ENCODE measurements at places on chromosomes 2 and 18.
A peak's percentile ranks its signal among the peaks of the same experiment; 100 is the strongest.

DNA sequence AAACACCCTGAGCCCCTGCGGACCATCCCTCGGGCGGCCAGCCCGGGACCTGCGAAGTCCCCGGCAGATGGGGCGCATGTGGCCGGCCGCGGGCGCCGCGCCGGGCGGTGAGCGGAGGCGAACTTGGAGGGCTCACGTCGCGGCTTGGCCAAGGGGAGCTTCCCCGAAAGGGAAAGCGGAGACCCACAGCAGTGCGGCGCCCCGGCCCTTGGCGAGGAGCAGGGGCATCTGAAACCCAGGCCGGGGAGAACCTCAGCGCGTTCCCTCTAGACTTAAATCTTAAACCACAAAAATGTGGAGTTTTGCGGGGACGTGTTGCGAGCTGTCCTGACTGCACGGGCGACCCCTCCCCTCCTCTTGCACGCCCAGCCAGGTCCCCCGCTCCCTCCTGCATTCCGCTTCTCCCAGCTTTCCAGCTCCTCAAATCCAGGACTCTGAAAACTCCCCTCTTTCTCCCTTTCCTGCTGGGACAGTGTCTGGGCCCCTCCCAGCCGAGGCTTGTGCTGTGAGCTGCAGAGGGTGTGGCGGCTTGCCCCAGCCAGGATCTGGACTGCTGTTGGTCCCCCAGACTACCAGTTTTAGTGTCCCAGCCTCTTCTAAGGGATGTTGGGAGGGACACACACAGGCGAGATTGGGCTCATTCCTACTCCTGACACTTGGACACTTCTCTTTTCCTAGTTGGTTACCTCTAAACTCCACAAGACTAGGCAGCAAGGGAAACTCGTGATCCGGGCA is 1.3 kb downstream of the FMNL2 start:
- peak; percentile 75 for DNase-seq

- no peak for DNase-seq
Measured at GRCh38 chr2:155266583-155266982, 568.1 kb downstream of the KCNJ3 start.

GRCh38 chr2:23330214-23330613 is 54.8 kb upstream of the KLHL29 start:
- no peak for DNase-seq

GRCh38 chr2:191197096-191197495 is 46.3 kb upstream of the STAT4 start:
- no peak for DNase-seq

DNA sequence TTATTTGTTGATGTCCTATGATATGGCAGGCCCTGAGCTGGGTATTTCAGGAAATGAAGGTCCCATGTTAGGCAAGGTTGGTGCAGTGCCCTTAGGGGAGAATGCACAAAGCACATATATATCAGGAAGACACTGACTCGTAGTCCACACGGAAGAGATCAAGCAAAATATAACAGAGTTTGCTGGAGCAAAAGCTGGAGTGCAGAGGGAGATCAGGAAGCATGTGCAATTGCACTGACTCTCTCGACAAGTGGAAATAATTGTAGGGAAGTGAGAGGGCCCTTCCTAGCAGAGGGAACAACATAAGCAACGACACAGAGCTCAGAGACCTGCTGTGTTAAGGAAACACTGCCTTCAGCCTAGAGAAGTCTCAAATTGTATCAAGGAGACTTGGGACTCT is 4.2 kb downstream of the ZNF385B start:
- no peak for DNase-seq

- no peak for DNase-seq
Measured at GRCh38 chr2:23901966-23902846, 24.7 kb downstream of the ATAD2B start.

DNA sequence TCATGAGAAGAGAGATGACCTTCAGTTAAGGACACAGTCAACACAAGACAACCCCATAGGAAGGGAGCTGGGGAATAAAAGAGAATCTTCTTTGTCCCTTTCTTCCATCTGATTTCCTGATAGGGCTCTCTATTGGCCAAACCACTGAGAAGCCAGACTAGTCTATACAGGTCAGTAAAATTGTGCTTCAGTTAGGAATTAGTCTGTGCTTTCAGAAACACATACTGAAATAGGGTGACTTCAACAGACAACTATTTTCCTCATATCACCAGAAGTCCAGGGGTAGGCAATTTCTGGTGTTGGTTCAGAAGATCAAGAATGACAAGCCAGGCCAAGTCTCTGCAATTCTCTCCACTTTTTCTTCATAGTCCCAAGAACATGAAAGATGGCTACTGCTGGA is 151.7 kb upstream of the SP5 start:
- DNase-seq = no peak

- no peak for DNase-seq
Measured at GRCh38 chr2:97645112-97645694, 659 bp upstream of the COX5B start.

DNA sequence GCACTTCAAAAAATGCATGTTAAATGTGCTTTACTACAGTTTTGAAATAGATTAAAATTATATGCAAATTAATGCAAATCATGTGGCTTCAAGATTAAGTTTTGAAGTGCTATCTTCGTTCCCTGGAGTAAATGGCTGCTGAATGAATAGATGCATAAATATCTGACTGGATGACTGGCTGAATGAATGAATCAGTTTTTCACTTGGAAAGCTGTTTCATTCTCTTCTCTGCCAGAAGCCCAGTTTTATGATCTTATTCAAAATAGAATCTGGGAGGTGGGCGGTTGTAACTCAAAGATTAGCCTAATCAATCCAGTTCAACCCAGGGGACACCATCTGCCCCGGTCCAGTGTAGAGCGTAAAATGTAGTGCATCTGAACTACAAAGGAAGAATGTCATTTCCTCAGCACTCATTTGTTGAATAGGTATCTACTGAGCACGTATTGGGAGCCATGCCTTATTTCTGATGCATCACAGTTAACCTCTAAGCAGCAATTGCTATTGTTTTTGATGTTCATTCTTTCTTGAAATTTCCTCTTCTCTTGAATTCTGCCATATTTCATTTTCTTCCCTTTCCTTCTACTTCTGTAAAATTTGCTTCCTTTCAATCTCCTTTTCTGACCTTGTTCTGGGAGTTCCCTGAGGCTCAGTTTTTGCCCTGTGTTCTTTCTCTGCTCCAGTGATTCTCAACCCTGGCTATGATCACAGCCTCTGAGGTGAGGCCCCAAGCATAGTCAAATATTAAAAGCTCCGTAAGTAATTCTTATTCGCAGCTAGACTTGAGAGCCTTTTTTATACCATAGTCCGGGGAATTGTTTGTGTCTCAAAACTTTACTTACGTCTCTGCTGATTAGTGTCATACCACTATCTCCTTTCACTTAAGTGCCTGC is 282.7 kb downstream of the PARD3B start:
- DNase-seq = no peak

- DNase-seq = peak; percentile 96
Measured at GRCh38 chr18:7038330-7038851, 79.2 kb downstream of the LAMA1 start.

DNA sequence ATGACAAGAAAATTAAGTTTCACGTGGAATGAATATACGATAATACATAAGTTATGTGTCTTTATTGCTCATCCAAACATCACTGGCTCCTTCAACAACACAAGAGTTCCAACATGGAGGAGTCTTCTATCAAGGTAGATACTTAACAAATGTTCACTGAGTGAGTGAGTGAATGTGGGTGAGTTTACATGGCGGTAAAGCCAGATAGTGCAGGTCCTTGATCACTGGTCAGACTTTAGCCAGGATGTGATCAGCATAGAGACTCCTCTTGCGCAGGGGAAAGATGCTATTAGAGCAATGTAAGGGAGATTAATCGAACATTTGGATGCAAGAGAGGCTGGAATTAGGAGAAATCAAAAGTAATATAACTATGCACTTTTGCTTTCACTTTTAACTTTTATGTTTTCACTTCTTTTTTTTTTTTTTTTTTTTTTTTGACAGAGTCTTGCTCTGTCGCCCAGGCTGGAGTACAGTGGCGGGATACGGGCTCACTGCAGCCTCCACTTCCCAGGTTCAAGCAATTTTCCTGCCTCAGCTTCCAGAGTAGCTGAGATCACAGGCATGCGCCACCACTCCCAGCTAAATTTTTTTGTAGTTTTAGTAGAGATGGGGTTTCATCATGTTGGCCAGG is 249.0 kb upstream of the ID2 start:
- no peak for DNase-seq

- DNase-seq = no peak
Measured at GRCh38 chr2:12183032-12183645, 436.7 kb downstream of the LPIN1 start.

- DNase-seq = no peak
Measured at GRCh38 chr2:224570328-224570993, 14.7 kb downstream of the CUL3 start.

- DNase-seq = no peak
Measured at GRCh38 chr2:43154685-43155084, 71.7 kb downstream of the ZFP36L2 start.

GRCh38 chr2:45793305-45793962 is 142.0 kb downstream of the PRKCE start:
- DNase-seq = no peak

DNA sequence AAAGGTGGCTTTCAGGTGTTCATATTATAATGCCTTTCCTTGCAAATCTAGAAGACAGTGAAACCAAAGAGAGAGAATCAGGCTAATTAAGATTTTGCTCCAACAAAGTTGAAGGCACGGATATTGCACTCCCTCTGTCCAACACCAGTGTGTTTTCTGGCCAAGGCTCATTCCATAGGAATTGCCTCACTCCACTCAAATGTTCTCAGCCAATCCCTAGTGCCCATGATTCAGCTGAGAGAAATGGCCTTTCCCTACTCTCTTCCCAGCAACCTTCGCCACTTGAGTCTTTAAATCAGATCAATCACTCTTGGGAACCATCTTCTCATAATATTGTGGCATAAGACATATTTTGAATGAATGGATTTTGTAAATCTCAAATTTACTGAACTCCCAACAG is 768.2 kb upstream of the ACVR2A start:
- DNase-seq = no peak

DNA sequence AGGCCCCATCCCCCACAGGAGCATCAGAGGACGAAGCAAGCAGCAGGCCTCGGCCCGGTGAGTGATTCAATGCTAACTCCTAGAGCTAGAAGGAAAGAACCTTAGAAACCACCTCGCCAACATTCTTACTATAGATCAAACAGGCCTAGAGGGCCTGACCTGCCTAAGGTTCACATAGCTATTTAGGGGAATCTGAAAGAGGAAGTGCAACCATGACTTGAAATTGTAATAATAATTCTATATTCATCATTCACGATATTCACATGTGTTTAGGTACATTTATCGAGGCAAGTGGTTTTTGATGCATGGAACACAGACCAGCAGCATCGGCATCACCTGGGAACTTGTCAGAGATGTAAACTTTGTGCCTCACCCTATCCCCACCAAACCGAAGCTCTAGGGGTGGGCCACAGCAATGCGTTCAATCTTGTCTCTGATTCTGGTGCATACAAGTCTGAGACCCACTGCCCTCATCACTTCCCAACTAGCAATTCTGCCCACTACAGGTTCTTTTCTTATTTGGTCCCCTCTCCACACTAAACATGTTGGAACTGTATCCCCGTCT is 78.0 kb upstream of the DNMT3A start:
- DNase-seq = no peak

DNA sequence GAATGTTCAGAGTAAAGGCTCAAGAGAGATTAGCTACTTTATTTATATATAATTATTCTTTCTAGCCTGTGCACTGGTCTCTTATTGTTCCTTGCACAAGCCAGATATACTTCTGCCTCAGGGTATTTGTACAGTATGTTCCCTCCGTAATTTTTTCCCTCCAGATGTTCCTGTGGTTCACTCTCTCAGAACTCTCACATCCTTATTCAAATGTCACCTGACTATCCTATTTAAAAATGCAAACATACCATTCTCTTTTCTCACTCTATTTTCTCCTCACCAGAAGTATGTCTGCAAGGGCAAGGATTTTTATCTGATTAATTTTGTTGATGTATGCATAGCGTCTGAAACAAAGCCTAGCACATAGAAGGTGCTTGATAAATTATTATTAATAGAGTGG is 64.0 kb upstream of the CERS6 start:
- DNase-seq = no peak

DNA sequence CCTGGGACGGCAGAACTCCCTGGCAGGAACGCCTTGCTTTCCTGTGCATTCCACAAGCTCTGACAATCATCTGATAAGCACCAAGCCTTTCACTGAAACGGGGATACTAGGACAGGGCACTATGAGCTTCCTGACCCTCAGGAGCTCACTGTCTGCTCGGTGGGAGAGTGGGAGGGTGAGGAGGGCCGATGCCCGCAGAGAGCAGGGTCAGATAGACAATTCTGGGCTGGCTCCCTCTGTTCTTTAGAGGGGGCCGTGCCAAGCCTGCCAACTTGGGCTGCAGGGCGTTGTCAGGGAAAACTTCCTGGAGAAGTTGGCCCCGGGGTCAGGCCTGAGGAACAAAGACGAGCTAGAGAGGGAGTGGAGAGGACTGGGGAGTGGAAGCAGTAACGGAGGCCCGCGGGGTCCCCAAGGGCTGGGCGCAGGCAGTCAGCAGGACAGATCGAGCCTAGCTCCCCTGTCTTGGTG is 82.0 kb downstream of the CTAGE1 start:
- no peak for DNase-seq

DNA sequence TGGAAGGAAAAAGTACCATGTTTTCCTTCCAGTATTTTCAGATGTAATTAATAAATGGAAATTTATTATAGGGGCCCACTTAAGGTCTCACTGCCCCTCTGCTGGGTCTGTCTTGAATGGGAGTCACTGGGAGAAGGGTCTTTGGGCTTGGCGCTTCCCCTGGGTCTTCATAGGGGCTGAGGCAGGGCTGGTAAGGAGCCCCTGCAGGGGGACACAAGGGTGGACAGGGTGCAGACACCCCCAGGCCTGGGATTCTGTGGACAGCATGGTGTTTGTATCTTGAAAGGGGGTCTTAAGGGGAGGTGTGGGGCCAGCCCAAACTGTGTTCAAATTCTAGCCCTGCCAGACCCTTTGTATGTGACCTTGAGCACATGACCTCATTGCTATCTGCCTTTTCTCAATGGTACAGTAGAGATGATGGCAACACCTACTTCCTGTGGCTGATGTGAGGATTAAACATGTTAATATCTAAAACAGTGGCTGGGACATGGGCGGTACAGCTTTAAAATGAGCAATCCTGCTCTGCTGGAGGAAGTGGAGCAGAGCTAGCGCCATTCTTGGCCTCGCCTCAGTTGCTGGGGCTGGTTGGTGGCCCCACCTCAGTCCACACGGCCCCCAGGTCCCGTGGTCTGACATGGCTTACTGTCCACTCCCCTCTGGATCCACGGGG is 71.6 kb downstream of the GNAL start:
- no peak for DNase-seq

DNA sequence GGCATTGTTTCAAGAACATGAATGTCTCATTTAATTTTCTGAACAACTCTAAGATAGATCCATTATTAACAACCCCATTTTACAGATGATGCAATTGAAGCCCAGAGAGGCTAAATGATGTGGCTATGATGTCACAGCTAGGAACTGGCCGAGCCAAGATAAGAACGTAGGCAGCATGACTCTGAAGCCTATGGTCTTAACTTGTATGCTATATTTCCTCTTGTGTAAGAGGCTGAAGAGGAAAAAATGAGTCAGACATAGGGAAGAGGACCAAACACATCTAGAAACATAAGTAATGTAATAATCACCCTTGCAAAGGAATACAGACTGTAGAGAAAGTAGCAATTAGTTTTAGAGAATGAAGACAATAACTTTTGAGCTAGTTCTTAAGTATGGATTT is 416.8 kb downstream of the FIGN start:
- no peak for DNase-seq

- no peak for DNase-seq
Measured at GRCh38 chr2:54589340-54590215, 133.5 kb downstream of the SPTBN1 start.

All from right atrium auricular region (tissue), 2 donors.